Right lung (tissue), 10 donors: ENCODE measurements at places on chromosomes 4 and X.

- no peak for DNase-seq
Observed at GRCh38 chr4:93827272-93827947, 1.1 kb upstream of the ATOH1 start.

DNA sequence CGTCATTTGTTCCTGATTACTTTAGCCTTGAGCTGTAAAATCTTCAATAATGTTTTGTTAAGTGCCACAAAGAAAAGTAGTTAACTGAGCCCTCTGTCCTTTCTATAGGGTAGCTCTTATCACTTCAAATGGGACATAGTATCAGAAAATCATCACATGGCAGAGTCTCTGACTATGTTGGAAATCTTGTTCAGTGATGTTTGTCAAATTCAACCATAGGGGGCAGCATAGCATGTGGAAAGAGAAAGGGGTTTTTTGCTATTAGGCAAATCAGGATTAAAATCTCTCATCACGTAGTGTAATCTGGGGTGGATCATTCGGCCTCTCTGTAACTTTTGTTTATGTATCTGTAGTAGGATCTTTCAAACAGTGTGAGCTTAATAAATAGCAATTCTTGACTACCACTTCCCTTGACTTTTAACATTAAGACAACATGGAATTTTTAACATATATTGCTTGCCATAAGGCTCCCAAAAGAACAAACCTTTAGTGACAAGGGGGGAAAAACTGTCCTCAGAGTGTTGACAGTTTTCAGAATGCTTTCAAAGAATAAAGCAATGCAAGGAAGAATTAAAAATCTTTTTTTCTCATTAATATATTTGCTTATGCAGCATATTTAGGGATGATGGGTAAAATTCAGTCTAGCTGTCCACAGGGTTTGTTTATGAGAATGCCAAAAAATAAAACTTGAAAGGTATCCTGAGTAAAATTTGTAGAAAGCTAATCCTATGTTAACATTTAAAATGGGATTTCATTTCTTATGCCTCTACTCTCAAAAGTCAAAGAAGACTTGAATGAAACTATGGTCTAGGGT is 127.2 kb downstream of the FBXW7 start:
- no peak for DNase-seq

DNA sequence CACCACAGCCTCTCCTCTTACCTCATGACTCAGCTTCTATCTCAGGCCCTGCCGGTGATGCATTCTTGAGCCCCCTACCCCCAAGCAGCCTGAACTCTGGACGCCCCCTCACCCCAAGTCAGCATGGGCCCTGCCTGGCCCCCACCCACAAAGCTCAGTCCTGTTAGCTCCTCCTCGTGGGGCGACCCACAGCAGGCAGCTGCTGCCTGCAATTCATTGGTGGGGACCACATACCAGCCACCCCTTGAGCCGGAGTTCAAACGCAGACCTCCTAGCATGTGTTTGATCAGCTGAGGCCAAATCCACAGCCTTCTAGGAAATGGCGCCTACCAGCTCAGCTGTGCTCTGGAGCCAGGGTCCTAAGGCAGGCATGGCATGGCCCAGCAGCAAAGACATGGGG is 111.8 kb downstream of the EFNB1 start:
- no peak for DNase-seq

GRCh38 chrX:108947205-108947604 is 210.8 kb upstream of the IRS4 start:
- DNase-seq, result no peak

GRCh38 chr4:38452009-38452408 is 212.0 kb upstream of the KLF3 start:
- DNase-seq, result no peak

- no peak for DNase-seq
Observed at GRCh38 chr4:151991001-151991883, 230.4 kb upstream of the GATB start.

- DNase-seq, result no peak
Observed at GRCh38 chr4:188218392-188218791, 79.2 kb downstream of the TRIML1 start.
